ENCODE measurements at places on chromosomes 11 and 22.

GRCh38 chr11:18203723-18204122, 31.1 kb downstream of the MRGPRX4 start:
- no peak overlapping the region for H3K27ac ChIP-seq
- DNase-seq = no peak

- peak overlapping the region; percentile 94 for H3K27ac ChIP-seq
- H3K27me3 ChIP-seq = peaks cover 2% of the 10 kb centered on the region
- peak overlapping the region; percentile 98 for H3K4me3 ChIP-seq
- peaks cover 36% of the 10 kb centered on the region for H3K4me1 ChIP-seq
- no peak for DNase-seq
- peaks cover 5% of the 10 kb centered on the region for H3K36me3 ChIP-seq
These were observed 438 bp downstream of the ZW10 start for GRCh38 chr11:113773092-113773415.

GRCh38 chr11:79668575-79668974, 227.7 kb upstream of the TENM4 start:
- no peak overlapping the region for H3K4me3 ChIP-seq
- no peaks in the 10 kb centered on the region for H3K36me3 ChIP-seq
- no peak overlapping the region for H3K27ac ChIP-seq

DNA sequence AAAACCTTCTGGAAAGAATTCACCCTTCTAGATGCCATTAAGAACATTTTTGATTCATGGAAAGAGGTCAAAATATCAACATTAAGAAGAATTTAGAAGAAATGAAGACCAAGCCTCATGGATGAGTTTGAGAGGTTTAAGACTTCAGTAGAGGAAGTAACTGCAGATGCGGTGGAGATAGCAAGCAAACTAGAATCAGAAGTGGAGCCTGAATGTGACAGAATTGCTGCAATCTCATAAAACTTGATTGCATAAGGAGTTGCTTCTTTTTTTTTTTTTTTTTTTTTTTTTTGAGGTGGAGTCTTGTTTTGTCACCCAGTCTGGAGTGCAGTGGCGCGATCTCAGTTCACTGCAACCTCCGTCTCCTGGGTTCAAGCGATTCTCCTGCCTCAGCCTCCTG, 51.6 kb downstream of the MS4A13 start:
- no peak overlapping the region for H3K27ac ChIP-seq
- H3K36me3 ChIP-seq = no peaks in the 10 kb centered on the region
- H3K4me3 ChIP-seq = no peak overlapping the region
- no peak for DNase-seq
- peaks cover 4% of the 10 kb centered on the region for H3K27me3 ChIP-seq

GRCh38 chr11:13983081-13983751, 20.7 kb downstream of the SPON1 start:
- no peak overlapping the region for H3K4me3 ChIP-seq
- H3K27ac ChIP-seq = no peak overlapping the region
- DNase-seq = no peak
- peaks cover 5% of the 10 kb centered on the region for H3K27me3 ChIP-seq
- no peaks in the 10 kb centered on the region for H3K36me3 ChIP-seq

GRCh38 chr11:11622340-11622706, 518 bp upstream of the GALNT18 start:
- H3K36me3 ChIP-seq = peaks cover 4% of the 10 kb centered on the region
- no peak overlapping the region for H3K27ac ChIP-seq
- no peak for DNase-seq
- no peaks in the 10 kb centered on the region for H3K4me1 ChIP-seq

DNA sequence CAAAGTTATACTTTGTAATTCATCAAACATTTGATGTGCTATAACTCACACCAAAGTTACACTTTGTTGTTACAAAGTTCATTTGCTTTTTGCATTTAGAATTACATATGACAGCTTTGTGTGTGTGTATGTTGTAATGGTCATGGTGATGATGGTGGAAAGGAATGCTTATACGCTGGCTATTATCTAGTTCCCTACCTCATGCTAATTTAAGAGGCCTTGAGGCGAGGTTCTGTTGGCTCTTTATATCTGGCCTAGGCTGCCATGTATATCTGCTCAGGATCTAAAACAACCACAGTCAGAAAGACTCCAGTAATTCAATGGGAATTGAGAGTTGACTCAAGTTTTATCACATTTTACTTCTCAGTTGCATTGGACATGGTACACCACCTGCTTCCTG, 123.4 kb downstream of the SLC17A6 start:
- no peaks in the 10 kb centered on the region for H3K36me3 ChIP-seq
- no peak for DNase-seq
- no peak overlapping the region for H3K4me3 ChIP-seq
- H3K27me3 ChIP-seq = peaks cover 4% of the 10 kb centered on the region
- no peaks in the 10 kb centered on the region for H3K4me1 ChIP-seq
